ENCODE measurements at places on chromosomes 11 and 22.

GRCh38 chr11:66749091-66749490 lies 20.1 kb upstream of the SPTBN2 start:
- no peak for DNase-seq

DNA sequence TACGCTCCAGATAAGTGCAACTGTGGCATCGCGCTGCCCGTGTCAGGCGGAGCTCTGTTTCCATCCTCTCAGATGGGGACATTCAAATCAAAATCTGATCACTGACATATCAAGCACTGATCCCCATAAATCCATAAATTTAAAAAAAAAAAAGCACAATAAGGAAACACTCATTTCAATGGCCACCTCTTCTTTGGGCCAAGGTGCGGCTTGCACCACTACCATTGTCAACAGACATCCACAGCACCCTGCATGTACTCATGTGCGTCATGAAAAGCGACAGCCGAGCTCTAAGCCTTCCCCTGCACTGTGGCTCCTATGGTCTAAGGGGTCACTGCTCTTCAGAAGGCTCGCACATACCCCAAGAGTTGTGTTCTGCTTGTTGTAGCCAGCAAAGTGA lies 26.7 kb upstream of the SERPIND1 start:
- DNase-seq, result no peak

DNA sequence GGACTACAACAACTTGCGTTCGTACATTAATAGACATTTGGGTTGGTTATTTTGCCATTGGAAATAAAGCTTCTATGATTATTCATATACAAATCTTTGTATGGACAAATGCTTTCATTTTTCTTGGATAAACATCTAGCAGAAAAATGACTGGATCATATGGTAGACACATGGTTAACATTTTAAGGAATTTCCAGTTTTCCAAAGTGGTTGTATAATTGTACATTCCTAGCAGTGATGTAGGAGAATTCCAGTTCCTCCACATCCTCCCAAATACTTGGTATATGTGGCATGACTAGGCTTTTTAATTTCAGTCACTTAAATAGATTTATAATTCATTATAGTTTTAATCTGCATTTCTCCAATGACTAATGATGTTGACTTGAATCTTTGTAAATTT lies 246.2 kb upstream of the NCAM1 start:
- DNase-seq, result no peak

DNA sequence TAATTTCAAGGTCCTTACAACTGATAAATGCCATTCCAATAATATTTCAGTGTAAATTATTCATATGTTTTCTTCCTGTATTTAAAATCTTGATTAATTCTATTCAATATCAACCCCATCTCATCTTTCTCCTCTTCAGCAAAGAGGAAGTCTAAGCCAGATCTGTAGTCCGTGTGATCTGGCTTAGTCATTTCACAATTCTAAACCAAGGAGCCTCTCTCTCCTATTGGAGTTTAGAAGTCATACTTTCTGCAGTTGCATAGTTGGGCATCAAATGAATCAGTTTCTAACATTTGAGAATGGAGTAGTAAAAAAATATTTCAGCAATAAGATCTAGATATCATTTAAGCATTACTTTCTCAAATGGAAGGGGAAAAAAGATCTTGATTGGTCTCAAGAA lies 354.9 kb downstream of the JRKL start:
- DNase-seq, result no peak

DNA sequence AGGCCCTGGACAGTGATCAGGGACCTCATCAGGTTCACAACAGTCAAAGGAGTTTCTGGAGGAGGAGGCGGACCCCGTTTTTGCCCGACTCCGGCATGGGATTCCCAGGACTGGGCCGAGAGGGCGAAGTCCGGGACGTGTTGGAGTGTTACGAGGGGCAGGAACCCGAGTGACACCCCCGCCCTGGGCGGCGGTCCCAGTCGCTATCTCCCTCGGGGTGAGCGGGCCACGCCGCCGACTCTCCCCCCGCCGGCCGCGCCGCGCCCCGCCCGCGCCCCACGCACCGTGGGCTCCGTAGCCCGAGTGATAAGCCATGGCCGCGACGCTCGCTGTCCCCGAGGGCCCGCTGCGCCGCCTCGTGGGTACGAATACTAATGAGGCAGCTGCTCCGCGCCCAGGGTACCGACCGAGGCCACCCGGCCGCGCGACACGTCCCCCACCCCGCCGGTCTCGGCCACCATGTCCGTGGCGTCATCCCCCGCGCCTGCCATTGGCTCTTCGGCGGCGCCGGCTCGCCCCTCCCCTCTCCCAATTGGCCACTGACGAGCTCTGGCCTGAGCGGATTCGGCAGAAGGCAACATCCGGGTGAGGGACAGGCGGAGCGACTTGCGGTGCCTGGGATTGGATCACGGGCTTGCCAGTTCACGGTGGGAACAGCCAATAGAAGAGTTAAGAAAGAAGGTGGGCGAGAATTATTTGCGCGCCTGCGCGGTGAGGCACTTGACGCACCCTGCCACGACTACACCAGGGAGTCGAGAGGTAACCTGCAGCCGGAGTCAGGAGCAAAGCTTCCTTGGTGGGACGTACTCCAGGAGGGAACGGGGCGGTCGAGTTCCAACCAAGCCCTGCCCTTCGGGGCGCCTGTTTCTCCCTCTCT lies at the start of gene YIF1A:
Gene YIF1A, minus strand, starts transcription at position 473 of the 877 bp plus-strand sequence. Its CDS starts 158 bp downstream, at position 315.
- DNase-seq, result peak; percentile 99

GRCh38 chr11:68398995-68399851 lies 61.3 kb upstream of the PPP6R3 start:
- DNase-seq, result no peak

GRCh38 chr11:97703851-97704250 lies 1314.0 kb downstream of the JRKL start:
- no peak for DNase-seq

GRCh38 chr11:3134218-3134621 lies 30.9 kb downstream of the OSBPL5 start:
- DNase-seq, result no peak

DNA sequence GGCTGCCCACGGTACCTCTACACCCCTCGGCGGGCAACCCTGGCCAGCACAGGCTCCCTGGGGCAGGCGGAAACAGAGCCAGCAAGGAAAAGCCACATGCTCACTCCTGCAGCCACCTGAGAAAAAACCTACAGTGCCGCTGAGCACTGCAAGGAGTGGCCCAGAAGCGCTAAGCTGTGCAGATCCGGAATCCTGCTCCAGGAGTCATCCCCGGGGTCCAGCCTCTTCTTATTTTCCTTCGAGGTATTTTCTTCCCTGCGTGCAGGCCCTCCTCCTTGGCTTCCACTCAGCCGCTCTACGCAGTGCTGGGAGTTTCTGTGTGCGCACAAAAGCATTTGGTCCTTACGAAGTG lies 81.0 kb downstream of the TRMU start:
- no peak for DNase-seq

- no peak for DNase-seq
Observed at GRCh38 chr11:55719608-55720160, 53.6 kb upstream of the OR5D13 start.

Data from HCT116 (cell line).